ENCODE measurements at places on chromosomes 16 and 17. TPM values are rescaled to one million over a fixed set of nuclear protein-coding genes. Genes with fewer than 3 reads are reported as not detected.
A peak's percentile ranks its signal among the peaks of the same experiment; 100 is the strongest.

GRCh38 chr16:75589306-75589705 lies 23.1 kb downstream of the GABARAPL2 start:
- no peak for DNase-seq

Gene NXPH3
- 0.12 TPM for total RNA-seq

GRCh38 chr17:48438516-48439061 lies 8.6 kb upstream of the SKAP1 start:
- DNase-seq: no peak

GRCh38 chr17:5800646-5801045 lies 216.3 kb upstream of the NLRP1 start:
- DNase-seq: no peak

GRCh38 chr16:85612191-85612800 lies 826 bp upstream of the GSE1 start:
- peak; percentile 96 for DNase-seq

DNA sequence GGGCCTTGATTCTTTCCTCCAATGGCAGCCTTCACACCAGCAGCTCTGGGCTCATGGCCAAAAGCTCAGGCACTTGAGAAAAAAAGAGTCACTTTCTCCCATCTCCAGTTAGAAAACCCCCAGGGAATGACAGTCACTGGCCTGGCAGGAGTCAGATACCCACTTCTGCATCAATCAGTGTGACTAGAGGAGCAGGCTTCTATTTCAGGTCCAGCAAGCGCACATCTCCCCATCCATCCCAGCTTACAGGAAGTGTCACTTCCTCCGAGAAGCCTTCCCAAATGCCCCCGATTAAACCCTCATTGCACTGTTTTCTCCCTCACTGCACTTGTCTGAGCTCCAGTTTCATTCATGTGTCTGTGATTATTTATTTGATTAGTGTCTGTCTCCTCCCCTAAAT lies 30.4 kb upstream of the CCL1 start:
- DNase-seq: no peak

Gene STX1B
- 0.26 TPM for total RNA-seq

GRCh38 chr16:15834502-15834901 lies 22.3 kb downstream of the MYH11 start:
- DNase-seq: no peak

DNA sequence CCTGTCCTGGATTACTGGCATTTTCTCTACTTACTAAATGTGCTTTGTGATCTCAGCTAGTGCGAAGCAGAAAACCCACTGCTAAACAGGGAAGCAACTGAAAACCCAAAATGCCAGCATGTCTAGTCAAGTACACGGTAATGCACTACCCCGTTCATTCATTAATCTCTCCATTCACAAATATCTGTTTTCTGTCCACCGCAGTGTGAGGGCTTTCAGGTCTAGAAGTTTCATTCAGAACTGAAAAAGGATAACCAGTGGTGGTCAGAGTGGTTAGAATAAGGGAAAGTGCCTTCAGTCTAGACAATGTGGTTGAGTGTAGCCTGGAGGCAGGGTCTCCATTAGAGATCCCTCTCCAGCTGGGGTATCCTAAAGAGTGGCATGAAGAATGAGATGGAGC lies 68.3 kb downstream of the C17orf67 start:
- no peak for DNase-seq
